ENCODE measurements at places on chromosomes 1 and 21.

DNA sequence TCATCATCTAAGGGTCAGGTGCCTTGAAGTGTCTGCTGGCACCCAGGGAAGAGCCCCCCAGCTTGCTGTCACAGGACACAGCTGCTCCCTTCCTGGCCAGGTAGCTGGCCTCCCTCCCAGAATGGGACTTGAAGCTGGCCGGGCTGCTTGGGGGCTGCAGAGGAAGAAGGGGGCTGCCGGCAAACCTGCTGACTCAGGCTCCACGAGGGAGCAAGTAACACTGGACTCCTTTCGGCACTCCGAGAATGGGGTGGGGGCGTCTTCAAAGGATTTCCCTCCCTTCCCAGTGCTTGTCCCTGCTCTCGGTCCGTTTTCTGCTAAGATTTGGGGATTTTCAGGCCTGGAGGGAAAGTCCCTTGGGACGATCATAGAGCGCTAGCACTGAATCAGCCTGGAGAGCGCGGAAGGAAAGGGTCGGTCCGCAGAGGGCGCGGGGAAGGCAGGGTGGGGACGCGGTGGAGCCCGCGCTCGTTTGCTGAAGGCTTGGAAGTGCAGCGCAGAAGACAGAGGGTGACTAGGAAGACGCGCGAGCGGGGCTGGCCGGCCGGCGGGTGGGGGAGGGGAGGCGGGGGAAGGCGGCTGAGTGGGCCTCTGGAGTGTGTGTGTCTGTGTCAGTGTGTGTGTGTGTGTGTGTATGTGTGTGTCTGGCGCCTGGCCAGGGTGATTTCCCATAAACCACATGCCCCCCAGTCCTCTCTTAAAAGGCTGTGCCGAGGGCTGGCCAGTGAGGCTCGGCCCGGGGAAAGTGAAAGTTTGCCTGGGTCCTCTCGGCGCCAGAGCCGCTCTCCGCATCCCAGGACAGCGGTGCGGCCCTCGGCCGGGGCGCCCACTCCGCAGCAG is at the start of gene CSF1:
Gene CSF1, plus strand, starts transcription at position 727 of the 840 bp plus-strand sequence. CDS start 175 bp downstream, outside the sequence.
- no peak for DNase-seq

- DNase-seq: no peak
Observed at GRCh38 chr1:41467673-41468072, 16.8 kb downstream of the EDN2 start.

DNA sequence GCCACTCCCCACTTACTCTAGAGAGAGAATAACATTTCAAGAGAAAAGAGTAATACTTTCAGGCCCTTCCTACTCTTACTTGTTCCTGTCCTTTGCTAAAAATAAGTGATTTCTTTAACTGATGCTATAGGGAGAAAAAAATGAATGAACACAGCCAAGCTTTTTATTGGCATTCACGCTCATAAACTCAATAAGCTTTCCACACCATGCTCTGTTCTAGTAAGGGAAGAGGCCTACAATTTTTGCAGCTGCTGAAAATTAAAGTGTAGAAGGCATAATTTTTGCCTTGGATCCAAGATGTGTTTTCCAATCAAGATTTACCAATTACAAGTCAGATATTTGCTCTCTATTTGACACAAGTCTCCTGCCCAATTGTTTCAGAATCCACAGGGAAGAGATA is 188.1 kb upstream of the RGS18 start:
- no peak for DNase-seq

GRCh38 chr1:152497273-152497672 is 13.3 kb upstream of the LCE5A start:
- DNase-seq: no peak

GRCh38 chr1:54506594-54506993 is 41.4 kb upstream of the ACOT11 start:
- DNase-seq: no peak

- peak; percentile 99 for DNase-seq
Observed at GRCh38 chr1:204411451-204412204, at the start of gene PPP1R15B. Gene PPP1R15B, minus strand, starts transcription at chr1:204411817. Its CDS starts 406 bp downstream, at chr1:204411411.

GRCh38 chr21:45410151-45410864 is 5.3 kb downstream of the COL18A1 start:
- no peak for DNase-seq

DNA sequence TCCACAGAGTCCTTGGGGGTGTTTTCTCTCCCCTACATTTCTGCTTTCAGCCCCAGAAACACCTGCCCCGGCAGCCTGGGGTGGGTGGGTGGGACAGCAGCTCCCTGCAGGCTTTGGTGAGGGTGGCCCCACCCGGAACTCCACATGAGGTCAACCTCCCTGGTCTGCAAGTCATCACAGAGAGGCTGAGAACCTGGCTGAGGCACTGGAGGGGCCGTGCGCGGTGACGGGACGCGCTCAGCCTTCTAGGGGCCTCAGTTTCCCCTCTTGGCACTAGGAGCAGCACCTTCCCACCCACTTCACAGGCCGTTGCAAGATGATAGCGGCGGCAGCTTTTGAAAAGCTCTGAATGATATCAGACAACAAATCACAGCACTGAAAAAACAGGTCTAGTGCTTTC is 37.7 kb upstream of the NID1 start:
- no peak for DNase-seq

- DNase-seq: no peak
Observed at GRCh38 chr1:198669023-198669698, 30.3 kb downstream of the PTPRC start.

DNA sequence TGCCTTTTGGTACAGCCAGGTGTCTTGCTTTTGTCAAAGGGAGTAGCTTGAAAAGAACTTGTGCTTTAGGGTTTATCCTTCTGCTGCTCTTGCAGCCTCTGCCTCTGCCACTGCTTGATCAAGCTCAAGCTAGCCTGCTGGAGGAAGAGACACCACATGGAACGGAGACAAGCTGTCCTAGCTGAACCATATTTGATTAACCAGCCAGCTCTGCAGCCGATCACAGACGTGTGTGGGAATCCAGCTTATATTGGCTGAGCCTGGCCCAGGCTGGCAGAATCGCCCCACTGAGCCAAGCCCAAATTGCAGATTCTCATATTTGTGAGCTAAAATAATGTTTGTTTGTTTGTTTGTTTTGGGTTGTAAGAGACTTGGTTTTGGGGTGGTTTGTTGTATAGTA is 18.7 kb upstream of the FAM78B start:
- DNase-seq: no peak

- DNase-seq: no peak
Observed at GRCh38 chr1:245710961-245711903, 556.4 kb downstream of the KIF26B start.

DNA sequence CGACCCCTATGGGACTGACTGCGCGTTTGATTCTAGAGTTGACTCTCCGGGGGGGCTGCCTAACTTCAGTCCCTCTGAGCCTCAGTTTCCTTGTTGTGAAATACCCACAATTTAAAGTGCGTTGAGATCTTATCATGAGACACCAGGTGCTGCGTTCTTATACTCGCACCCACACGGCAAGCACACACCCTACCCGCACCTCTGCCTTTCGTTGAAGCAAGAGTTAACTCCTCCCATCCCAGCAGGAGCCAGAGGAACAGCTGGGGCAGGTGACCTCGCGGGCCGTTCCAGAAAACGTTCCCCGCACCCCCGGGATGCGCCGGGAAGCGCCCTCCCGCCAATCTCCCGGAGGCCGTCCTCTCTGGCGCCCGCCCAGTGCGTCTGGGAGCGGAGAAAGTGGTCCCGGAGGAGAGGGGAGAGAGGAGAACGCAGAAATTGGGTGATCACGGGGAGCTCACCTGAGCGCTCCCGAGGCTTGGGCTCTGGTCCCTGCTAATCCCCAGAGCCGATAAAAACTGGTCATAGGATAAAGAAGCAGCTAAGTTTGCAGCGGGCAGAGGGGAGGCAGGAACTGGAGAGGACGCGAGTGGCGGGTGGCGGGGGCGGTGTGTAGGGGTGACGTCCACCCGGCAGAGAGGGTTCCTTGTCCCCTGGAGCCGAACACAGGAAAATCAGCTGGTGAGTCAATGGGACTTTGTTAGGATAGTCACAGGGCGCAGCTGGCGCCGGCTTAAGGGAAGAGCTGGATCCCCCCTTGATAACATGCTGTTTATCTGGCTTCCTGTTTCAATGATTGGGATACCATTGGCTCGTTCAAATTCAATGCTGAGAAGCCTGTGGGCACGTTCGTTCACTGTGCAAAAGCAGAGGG is 869 bp downstream of the NAV1 start:
- no peak for DNase-seq

DNA sequence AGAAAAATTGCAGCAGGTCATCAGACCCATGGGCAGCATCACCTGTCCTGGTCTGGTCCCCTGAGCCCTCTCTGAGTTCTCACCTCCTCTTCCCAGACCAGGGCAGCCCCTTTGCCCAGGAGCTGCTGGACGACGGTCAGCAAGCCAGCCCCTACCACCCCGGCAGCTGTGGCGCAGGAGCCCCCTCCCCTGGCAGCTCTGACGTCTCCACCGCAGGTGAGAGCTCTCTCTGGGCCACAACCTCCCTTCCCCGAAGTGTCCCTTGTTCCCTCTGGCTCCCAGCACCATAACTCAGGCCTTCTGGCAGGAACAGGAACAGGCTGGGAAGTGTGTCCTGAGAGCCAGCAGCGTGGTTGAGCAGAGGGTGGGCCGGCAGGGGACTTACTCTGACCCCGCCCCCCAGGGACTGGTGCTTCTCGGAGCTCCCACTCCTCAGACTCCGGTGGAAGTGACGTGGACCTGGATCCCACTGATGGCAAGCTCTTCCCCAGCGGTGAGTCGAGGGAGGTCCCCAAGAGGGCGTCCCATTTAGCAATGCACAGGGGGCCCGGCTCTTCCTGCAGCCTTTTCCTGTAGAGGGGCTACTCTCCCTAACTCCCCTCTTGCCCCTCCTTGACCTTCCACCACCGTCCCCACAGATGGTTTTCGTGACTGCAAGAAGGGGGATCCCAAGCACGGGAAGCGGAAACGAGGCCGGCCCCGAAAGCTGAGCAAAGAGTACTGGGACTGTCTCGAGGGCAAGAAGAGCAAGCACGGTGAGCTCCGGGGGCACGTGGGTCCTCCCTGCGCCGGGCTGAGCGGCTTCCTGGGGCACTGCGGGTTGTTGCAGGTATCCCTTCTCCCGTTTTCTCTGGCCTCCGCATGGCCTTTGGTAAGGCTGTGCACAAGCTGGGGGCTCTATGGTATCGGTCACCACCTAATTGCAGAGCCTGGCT is 2.4 kb downstream of the ELF3 start:
- no peak for DNase-seq

DNA sequence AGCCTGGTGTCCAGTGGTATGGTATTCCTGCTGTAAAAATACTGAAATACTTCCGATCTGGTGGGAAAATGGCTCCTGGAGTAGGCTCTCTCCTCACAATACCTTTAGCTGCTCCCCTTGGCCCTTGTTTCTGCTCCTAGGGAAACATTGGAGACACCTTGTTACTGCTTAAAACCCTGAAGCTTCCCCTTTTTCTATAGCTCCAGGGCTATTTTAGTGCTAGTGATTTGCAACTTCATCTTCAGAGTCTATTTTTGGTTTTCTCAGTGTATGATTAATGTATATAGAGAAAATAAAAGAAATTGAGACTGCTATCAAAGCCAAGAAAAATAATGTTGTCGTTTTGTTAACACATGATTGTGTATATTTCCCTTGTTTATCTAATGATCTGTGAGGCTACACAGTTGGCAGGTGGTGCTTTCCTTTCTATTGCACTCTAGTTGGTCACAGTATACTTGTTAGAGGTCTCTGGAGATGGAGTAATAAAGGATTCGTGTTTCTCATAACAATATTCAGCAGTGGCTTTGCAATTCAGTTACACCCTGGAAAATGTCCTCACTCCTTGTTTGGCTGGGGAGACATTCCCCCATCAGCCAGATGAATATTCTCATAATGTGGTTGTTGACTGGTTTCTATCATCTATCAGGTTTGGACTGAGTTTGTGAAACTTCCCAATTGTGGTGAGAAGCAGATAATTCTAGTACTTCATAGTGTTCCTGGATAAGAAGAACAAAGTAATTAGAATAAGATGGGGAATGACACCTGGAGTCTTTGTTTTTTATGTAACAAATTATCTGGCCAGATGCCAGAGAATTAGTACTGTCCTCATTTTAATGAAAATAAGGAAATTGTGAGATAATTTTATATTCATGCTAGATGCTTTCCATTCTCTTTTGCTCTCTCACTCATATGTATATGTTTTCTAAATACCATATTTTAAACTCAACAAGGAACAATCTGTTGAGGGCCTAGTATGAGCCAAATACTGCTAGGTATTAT is 44.8 kb upstream of the CACYBP start:
- peak; percentile 73 for DNase-seq

DNA sequence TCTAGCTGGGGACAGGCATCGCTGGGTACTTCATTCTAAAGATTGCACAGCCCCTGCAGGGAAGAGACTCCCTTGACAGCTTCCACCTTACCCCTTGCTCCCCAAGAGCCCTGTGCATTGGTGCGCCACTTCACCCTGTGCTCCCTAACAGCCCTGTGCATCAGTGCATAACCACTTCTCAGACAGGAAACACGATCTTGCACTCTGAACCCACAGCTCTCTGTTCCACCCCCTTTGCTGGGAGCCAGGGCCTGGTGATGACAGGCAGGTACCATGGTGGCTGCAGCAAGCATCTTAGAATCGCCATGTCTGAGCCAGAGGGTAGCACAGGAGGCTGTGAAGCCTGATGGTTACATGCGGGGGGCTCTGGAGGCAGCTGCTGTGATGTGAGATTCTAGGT is 5.0 kb downstream of the ALPL start:
- no peak for DNase-seq

- DNase-seq: peak; percentile 21
Observed at GRCh38 chr1:55140546-55140983, 74.6 kb downstream of the USP24 start.

GRCh38 chr1:210685295-210685650 is 356.6 kb downstream of the HHAT start:
- DNase-seq: no peak

GRCh38 chr1:175353066-175353465 is 160.5 kb upstream of the KIAA0040 start:
- DNase-seq: no peak

- no peak for DNase-seq
Observed at GRCh38 chr1:233897325-233898162, 6.9 kb upstream of the SLC35F3 start.

DNA sequence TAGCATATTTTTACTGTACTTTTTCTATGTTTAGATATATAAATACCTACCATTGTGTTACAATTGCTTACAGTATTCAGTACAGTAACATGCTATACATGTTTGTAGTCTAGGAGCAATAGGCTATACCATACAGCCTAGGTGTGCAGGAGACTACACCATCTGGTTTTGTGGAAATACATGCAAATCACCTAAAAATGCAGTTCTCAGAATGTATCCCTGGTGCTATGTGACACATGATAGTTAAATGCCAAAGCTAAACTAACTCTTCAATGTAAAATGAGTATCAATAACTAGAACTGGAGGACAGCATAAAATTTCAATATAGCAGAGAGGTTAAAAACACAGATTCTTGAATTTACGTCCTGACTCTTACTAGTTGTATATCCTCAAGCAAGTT is 14.8 kb downstream of the NUCKS1 start:
- DNase-seq: no peak

All from NCI-H187 (cell line).